ENCODE measurements at places on chromosomes 4 and X.

- DNase-seq, result no peak
Observed at GRCh38 chr4:1795299-1796195, 2.5 kb downstream of the FGFR3 start.

DNA sequence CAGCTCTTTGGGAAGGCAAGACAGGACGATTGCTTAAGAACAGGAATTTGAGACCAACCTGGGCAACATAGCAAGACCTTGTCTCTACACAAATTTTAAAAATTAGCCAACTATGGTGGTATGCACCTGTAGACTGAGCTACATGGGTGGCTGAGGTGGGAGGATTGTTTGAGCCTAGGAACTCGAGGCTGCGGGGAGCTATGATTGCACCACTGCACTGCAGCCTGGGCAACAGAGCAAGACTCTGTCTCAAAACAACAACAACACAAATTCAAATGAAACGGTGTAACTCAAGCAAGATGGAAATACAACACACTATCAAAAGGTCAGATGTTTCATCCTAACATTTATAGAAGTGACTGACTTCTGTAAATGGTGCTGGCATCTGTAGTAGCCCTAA is 37.1 kb downstream of the XG start:
- DNase-seq, result no peak

GRCh38 chr4:188869581-188869980 is 730.3 kb downstream of the TRIML1 start:
- no peak for DNase-seq

- peak; percentile 40 for DNase-seq
Observed at GRCh38 chr4:165199722-165200121, 7.6 kb upstream of the KLHL2 start.

- DNase-seq, result no peak
Observed at GRCh38 chr4:158599150-158599549, 72.5 kb downstream of the C4orf46 start.

DNA sequence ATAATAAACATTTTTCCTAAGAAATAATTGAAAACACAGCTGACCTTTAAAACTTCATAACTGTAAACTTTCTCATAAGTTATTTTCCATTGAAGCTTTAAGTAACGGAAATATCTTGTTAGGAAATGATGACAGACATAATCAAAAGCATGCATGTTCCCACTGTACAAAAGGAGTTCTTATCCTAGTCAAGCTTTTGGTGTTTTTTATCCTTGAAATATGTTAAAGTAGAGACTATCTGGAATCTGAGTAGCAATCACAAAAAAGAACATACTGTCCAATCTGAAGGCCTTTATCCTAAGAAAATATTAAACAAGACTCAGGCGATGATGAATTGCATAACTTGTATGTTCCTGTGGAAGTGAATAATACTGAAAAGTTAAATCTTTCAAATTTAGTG is 14.4 kb downstream of the GEMIN8 start:
- DNase-seq, result no peak

- no peak for DNase-seq
Observed at GRCh38 chrX:69031971-69032391, 133.3 kb downstream of the PJA1 start.

DNA sequence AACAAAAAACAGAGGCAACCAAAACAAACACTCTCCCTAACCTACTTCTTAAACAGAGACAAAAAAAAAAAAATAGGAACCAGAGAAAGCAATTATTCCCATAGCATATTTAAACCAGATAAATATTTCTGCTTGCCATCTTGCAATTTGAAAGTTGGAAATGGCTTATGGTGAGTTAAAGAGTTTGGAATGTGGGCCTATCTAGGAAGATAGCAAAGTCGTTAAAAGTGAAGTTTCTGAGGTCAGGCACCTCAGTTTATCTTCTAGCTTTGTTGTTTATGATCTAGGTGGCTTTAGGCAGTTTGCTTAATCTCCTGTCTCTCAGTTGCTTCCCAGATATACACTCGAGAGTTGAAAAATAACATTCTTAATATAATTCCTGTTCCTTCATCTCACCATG is 284.2 kb downstream of the KCNIP4 start:
- DNase-seq, result no peak

GRCh38 chr4:2850966-2851798 is 7.5 kb downstream of the ADD1 start:
- DNase-seq, result no peak

DNA sequence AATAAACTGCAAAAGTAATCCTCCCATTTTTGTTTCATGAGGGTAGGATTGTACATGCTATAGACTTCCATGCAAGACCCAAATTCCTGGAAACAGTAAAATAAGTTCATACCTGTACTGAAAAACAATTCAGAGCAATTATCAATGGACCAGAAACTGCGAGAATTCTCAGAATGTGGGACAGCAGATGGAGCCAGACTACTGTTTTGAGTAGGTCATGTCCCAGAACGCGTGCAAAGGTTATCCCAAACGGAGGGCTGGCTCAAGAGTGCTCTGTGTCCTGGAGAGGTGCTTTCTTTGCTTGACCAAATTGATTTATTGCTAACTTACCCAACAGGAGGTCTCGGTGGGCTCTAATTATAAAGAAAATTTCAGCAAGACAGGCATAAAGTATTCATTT is 1.7 kb upstream of the MAGEH1 start:
- no peak for DNase-seq

DNA sequence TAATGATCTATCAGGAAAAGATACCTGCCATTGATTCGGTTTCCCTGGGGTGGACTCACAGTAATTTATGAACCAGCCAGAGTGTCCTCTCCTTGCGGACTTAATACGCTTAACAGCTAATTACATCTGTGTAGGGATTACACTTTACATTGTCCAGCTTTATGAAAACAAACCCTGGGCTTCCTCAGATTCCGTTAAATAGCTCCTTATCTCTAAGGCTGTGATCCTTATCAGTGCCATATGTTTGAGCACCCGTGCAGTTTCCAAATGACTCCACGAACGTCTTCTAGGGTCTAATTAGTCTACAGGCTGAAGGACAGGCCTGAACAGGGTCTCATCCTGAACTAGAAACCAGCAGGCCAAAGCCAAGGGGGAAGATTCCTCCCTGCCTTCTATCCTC is 56.9 kb downstream of the KDR start:
- DNase-seq, result no peak

DNA sequence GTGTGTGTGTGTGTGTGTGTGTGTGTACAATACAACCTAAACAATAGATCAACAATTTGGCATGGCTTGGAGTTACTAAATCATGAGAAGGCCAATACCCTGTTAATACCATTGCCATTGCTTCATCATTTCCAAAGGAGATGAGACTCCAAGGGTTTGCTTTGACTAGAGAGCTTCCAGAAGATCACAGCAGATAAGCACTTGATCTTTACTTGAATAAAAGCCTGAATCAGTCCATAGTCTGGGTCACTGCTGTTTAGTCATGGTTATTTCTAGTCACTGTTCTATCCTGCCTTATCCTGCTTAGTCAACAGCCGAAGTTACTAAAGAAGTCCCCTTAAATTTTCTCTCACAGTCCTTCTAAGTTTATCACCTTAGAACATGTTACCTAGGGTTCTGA is 58.2 kb downstream of the RAB40AL start:
- no peak for DNase-seq

DNA sequence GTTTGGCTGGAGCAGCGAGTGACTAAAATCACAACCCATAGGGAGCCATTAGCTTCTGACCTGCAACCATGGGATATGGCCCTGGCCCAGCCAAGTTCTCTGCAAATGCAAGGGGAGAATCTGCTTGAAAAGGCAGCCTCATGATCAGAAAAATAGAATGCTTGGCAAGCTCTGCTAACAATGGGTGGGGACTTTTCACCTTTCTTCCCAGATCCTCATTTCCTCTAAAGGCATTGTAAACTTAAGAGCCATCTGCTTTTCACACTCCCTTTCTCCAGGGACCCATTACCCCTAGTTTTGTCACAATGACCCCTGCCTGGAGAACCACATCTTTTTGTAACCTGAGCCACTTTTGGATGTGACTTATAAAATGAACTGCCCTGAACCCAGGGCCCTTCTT is 104.3 kb downstream of the PARM1 start:
- no peak for DNase-seq

DNA sequence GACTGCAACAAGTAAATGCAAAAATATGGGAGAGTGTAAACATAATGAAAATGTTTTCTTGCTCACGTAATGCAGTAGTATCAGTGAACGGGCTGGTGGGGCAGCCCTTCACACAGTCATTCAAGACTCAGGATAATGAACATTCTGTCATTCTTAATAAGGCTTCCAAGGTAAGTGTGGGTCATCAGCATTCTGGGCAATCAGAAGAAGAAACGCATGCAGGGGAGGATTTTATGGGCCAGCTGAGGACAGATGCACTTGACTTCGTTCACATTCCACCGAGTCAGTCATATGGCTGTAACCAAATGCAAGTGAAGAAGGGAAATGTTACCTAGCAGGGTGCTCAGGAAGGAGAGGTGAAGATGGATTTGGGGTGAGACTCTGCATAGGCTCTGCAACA is 68.0 kb upstream of the MAP9 start:
- DNase-seq, result no peak

GRCh38 chr4:48503233-48504025 is 13.4 kb downstream of the ZAR1 start:
- no peak for DNase-seq

GRCh38 chr4:48799157-48799556 is 19.1 kb upstream of the FRYL start:
- no peak for DNase-seq

DNA sequence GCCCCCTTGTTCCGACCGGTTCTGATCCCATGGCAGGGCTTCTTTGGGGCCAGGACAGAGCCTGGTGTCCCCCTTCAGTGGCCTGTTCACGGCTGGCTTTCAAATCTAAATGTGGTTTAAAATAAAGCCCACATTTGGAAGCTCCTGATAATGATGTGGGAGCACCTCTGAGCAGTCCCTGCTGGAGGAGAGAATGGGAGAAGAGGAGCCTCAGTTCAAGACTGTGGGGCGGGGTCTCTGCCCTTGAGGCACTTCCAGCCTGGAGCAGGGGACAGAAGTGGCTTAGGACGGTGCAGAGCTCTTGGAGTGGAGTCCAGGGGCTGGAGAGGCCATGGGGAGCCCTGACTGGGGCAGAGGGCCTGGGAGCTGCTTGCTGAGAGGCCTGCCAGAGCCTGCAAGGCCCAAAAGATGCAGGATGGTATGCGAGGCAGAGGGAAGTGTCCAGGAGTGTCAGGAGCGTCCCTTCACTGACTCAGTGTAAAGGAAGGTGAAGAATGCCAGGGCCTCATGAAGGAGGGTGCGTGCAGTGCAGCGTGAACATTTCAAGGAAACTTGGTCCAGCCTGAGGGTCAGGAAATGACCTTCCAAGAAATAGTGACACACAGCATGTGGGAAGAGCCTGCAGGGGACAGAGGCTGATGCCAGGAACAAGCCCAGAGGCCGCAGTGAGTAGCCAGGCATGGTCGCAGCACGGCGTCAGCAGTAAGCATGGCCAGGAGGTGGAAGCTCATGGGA is 21.1 kb upstream of the TADA2B start:
- DNase-seq, result no peak

DNA sequence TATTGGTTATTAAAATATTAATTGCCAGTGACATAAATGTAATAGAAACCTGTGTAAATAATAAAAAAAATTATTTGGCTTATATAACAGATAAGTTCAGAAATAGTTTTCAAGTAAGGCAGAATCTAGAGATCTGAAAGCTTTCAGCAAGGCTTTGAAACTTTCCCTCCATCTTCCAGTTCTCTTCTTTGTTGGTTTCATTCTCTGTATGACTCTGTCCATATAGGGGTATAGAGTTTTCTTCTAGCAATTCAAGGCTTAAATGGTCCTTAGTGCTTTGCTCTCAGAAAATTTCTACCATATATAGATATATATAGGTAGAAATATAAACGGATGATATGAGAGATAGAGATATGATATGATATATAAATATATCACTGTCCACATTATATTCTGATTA is 160.5 kb upstream of the GABRA2 start:
- DNase-seq, result no peak

DNA sequence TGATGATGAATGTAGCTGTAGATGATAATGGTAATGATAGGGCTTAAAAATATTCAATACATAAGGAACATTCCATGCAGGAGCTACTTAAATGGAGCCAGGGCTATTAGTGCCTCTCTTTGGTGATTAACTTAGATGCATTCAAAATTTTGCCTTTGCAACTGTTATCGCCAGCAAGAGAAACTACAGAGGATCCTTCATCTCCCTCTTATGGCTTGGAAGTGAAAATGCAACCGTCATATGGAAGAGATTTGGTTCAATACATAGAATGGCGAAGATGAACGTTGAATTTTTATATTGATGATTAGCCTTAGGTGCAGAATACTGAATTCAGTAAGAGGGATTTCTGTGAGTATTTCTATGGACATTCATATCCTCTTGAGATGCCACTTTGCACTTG is 134.5 kb upstream of the NLGN4X start:
- no peak for DNase-seq

- no peak for DNase-seq
Observed at GRCh38 chrX:104189837-104190236, 23.6 kb downstream of the FAM199X start.

DNA sequence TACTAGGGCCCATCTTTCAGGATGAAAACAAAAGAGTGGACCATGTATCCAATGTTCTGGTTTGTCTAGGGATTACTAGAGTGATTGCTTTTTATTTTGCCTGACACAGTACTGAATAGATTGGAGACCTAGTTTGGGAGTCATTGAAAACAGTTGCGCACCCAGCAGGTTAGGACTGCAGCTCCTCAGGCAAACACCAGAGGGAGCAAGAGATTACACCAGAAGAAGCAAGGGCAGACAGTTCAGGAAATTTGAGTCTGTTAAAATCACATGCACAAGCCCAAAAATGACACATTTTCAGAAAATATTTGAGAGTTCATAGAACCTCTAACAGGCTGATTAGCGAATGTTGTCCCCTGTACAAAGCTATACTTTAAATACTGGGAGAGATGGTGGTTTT is 55.6 kb downstream of the CYLC1 start:
- no peak for DNase-seq

GRCh38 chr4:101252721-101253120 is 94.6 kb downstream of the PPP3CA start:
- DNase-seq, result no peak

Measured in NCI-H1048 (cell line).